Activated T-cell treated with anti-CD3 and anti-CD28 coated beads, Interleukin-2, amount 50 U/mL, for 48 hours (primary cell): ENCODE measurements at places on chromosomes 11 and 22.

DNA sequence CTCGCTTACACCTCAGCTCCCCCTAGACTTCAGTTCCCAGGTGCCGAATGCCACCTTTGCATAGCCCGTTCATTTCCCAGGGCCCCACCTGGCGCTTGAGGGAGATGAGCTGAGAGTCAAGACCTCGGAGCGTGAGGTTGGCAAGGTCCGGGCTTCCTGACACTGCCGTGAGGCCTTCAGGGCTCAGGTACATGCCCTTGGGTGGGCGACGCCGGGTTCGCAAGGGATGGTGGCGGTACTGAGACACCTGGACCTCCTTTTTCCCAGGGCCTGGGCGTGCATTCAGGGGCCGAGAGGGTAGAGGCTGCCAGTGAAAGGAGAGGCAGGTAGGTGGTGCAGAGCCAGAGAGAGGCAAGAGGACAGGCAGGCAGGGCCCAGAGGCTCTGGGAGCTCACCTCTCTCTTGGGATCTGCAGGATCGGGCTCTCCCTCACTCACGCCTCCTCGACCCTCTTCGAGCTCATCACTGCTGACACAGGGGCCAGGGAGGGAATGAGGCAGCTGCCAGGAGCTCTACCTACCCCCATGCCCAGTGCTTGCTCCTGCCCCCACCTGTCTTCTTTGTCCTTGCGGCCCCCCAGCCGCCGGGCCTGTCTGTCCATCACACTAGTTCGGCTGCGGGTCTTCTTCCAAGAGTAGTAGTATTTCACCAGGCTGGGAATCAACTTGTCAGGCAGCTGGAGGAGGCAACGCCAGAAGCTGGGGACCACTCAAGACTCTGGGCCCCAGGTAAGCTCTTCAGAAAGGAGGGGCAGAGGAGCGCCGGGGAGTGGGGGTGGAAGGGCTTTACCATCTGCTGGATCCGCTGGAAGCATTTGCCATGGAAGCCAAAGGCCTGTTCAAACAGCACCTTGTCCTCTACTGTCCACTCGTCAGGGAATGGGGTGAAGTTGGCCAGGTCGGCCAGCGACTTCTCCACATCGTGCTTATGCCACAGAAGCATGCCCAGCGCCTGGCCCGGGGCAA lies 2.8 kb downstream of the RCOR2 start:
- DNase-seq = no peak

- no peak for DNase-seq
Observed at GRCh38 chr22:38075961-38076360, 8.0 kb downstream of the SLC16A8 start.

DNA sequence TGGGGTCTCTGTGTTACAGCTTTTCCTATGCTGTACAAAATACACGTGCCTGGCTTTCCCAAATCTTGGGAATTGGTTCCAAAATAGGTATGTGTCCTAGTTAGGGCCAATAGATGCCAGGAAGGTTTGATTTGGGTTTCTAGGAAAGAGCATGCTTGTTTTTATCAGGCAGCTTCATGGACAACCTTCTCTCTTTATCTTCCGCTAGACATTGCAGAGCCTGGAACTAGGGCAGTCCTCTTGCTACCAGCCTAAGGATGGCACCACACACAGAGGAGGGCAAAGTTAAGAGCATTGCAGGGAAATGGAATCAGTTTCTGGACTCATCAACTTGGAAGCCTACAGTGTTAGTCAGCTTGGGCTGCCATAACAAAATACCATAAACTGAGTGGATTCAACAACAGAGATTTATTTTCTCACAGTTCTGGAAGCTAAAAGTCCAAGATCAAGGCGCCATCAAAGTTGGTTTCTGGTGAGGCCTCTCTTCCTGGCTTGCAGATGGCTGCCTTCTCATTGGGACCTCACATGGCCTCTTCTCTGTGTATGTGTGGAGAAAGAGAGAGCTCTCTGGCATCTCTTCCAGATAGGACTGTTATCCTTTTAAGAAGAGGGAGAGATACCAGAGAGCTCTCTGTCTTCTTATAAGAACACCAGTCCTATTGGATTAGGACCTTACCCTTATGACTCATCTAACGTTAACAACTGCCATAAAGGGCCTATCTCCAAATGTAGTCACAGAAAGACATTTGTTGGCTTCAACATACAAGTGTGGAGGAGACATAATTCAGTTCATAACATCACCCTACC lies 27.3 kb upstream of the CREB3L1 start:
- no peak for DNase-seq

DNA sequence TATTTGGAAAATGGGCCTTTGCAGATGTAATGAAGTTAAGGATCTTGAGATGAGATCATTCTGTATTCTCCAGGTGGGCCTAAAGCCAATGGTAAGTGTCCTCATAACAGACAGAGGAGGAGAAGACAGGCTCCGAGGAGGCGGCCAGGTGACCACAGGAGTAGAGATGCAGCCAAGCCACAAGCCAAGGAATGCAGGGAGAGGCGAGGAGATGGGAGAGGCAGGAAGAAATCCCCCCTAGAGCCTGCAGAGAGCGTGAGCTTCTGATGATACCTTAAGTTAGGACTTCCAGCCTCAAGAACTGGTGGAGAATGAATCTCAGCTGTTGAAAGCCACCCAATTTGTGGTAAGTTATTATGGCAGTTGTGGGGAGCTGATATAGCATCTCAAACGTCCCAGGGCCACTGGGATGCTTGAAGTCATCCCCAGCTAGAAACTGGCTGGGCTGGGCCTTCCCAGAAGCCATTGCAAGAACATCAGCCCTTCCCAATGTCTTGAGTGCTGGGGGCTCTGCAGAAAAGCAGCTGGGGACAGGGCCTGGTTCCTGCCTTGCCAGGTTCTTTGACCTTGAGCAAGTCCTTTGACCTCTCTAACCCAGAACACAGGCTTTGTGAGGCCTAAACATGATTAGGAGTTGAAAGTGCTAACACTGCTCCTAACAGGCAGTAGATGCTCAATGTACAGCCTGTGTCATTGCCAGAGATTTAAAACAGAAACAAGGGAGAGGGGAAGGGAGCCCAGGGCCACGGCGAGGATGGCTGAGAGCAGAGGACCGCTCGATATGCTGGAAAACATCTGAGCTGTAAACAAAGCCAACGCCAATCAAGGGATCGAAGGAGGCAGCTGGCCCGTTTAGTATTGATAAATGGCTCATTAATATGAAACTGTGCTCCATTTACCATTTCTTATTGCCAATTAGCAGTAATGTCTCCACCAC lies 632.3 kb downstream of the TBC1D22A start:
- no peak for DNase-seq

- DNase-seq = no peak
Observed at GRCh38 chr11:119062779-119063178, 4.8 kb upstream of the VPS11 start.

- no peak for DNase-seq
Observed at GRCh38 chr11:117612177-117612576, 184.8 kb downstream of the DSCAML1 start.

- no peak for DNase-seq
Observed at GRCh38 chr11:17571431-17572358, 24.6 kb downstream of the OTOG start.

DNA sequence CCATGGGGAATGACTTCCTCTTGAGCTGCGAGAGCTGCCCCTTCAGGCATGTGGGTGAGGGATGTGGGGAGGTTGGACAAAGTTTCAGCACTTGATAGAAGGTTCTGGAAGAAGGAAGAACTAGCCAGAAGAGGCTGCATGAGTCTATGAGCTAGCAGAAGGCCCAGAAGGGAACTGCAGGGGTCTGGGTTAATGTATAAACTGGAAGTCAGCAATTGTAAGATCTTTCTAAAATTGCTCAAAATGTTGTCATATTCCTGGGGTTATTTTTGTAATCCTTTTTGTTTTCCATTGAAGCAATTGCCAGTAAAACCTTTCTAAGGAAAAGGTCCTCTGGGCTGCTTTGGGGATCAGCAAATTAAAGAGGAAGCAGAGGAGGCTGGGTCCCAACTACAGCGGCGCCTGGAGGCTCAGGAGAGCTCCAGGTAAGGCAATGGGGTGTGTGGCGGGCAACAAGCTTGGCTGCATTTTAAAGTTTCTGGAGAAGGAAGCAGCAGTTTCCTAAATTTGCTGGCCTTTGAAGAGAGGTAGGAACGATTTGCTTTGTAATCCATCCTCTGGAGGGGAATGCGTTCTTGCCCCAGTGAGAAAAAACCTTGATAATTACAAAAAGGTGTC lies 29.2 kb downstream of the ADAMTS15 start:
- DNase-seq = no peak

DNA sequence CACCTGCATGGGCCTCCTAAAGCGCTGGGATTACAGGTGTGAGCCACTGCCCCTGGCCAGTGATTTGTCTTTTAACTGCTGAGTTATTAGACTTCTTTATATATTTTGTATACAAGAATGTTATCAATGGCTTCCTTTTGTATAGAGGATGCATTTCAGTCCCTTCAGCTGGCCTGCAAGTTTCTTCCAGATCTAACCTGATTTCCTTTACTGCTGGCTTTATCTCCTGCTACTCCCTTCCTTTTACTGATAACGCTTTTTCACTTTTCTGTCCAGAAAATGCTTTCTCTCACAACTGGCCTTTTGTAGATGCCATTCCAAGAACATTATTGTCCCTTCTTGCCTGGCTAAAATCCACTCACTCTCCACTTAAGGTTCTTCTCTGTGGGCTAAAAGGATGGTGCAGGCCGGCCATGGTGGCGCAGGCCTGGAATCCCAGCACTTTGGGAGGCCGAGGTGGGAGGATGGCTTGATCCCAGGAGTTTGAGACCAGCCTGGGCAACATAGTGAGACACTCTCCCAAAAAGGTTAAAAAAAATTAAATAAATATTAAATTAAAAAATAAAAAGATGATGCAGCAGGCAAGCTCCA lies 118.1 kb downstream of the NECTIN1 start:
- DNase-seq = no peak

- peak; percentile 77 for DNase-seq
Observed at GRCh38 chr11:77151804-77152509, 23.9 kb downstream of the MYO7A start.

- DNase-seq = no peak
Observed at GRCh38 chr22:42379966-42380537, 52.2 kb downstream of the NFAM1 start.

GRCh38 chr11:67429038-67429668 lies 859 bp downstream of the RPS6KB2 start:
- no peak for DNase-seq

- no peak for DNase-seq
Observed at GRCh38 chr22:42862045-42862734, 5.1 kb upstream of the ARFGAP3 start.

DNA sequence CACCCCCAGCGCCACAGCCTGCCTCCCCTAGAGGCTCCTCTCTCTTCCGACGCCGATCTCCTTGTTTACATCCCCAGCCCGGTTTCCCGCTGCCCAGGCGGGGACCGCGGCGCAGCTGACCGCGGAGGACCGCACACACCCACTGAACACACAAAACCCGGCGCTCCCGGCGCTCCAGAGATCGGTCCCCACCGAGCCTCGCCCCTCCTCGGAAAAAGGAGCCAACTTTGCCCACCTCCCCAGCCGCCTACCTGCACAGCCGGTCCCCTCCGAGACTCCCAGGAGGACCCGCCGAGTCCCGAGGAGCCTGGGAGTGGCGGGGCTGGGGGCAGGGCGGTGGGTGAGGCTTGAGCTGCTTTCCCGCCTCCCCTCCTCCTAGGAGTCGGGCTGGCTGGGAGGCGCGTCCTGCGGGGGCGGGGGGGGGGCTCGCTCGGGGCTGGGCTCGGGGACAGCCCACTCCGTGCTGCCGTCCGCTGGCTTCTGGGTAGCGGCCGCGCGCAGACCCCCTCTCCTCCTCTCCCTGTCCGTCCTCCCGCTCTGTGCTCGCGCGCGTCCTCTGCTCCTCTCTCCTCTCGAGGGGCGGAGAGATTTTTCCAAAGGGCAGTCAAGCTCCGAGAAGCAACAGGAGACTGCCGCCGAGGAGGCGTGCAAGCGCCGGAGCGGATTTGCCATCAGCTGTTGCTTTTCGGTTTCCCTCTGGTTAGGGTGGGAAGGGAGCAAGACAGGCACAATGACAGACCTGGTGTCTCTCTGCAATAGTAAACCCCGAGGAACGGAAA lies at the start of gene FXYD6:
FXYD6 (minus strand) TSS at position 318 of the 779 bp plus-strand sequence. CDS start 33,882 bp downstream, outside the sequence.
- DNase-seq = peak; percentile 31

DNA sequence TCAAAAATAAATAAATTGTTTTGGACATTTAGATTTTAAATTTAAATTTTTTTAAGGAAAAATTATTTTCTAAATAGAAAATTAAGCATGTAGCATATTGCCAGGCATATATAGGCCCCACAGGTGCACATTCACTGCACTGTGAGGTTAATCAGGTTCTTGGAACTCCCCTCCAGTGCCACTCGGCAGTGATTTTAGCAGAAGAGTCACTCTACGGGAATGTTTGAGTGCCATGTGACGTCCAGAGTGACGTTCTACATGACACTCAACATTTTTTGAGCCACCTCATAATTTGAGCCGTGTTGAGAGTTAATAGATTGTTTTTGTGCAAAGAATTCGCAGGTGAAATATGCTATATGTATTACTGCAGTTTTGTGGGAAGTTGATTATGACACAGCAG lies 77.4 kb downstream of the SWAP70 start:
- no peak for DNase-seq

GRCh38 chr22:30010789-30011405 lies 69.4 kb upstream of the HORMAD2 start:
- DNase-seq = no peak

DNA sequence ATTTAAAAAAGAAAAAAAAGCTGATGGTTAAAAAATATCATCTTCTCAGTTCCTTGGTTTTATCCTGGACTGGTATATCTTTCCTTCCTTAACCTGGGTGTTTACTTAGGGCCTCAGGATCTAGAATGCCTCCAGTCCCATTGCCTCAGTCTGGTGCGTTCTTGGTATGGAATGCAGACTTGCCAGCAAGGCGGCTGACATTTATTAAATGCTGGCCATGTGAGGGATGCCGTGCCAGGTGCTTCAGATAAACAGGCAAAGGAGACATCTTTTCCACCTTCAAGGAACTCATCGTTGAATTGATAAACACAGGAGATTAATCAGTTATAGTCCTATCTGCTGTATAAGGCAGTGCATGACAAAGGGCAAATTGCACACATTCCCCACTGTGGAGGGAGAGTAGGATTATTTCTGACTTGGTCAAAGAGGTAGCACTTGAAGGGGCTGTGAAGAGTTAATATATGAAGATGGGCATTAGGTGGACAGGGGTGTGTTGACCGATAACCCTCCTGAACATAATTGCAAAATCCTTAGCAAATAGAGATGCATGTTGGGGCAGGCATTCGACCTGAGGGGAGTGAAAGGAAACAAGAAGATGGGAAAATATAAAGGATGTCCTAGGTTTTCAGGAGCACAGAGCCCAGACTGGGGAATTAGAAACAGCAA lies 54.4 kb downstream of the ALX4 start:
- no peak for DNase-seq

DNA sequence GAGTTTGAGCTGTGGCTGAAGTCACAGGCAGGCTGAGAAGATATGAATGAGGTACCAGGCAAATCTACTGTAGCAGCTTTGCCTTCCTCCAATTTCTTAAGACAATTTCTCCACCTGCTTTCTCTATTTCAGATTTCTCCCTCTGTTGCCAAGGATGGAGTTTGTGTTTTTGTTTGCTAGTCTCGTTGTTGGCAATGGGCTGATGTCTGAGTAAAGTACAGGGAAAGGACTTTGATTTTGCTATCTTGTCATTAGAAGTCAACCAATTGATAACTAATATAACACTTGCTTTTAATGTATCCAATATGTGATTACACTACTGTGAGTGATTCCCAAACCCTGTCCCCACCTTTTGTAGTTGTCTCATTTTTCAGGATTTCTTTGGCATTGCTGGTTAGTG lies 40.1 kb upstream of the RRAS2 start:
- DNase-seq = no peak
